ENCODE measurements at places on chromosomes 3 and 15.

- no peak for DNase-seq
Measured at GRCh38 chr3:172515130-172515918, 7.9 kb downstream of the TNFSF10 start.

- no peak for DNase-seq
Measured at GRCh38 chr3:197406266-197406665, 107.9 kb upstream of the DLG1 start.

- DNase-seq = no peak
Measured at GRCh38 chr15:58095415-58095814, 29.9 kb upstream of the ALDH1A2 start.

GRCh38 chr3:89966877-89967665 is 859.6 kb downstream of the EPHA3 start:
- DNase-seq = no peak

GRCh38 chr3:60760145-60760544 is 491.1 kb downstream of the FHIT start:
- no peak for DNase-seq

DNA sequence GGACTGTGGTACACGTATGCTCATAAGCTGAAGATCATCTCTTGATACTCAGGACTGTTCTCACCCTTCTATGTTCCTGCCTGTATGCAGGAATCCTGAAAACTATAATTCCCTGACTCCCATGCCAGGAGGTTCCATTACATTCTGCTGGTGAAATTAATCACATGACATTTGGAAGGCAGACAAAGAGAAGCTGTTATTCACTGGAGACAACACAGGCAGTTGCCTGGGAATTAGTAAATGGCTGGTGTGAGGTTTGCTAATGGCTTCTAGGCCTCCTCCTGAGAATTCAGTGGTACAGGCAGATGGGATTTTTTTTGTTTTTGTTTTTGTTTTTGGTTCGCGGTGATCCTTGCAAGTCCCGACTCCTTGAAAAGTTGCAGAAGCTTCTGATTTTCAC is 91.4 kb downstream of the CTNNB1 start:
- DNase-seq = no peak

GRCh38 chr15:34837246-34838016 is 42.1 kb upstream of the ACTC1 start:
- no peak for DNase-seq

DNA sequence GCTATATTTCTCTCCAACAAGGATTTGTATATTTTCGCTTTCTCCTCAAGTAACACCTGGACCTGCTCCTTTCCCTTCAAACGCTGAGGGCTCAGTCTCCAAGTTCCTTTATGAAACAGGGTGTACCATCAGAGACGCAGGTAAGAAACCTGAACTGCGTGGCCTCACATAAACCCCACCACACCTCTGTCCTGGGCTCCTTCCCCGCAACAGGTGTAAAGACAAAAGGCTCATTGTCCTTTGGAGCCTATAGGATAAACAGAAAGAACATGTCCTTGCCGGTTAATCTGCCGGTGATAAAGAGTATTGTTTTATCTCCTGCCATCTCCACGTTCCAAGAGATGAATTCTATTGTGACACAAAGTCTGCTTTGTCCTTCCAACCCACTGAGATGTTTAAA is 111.8 kb upstream of the ADAMTS9 start:
- DNase-seq = no peak

DNA sequence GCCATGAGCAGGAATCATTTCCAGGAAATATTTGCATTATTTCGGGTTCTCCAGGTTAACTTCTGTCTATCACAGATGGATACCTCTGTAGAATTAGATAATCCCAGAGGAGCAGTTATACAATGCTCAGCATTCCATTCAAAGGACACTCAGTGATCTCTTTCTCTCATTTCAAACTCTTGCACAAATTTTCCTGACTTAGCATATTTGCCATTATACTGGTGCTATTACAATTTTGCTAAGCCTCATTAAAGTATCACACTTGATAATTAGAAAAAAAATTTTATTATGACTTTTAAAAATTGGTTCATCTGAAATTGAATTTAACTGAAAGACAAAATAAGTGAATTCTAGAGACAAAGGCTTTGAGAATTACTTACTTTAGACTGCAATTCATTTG is 469.0 kb downstream of the EPHA3 start:
- DNase-seq = no peak

Data from GM10248 (cell line).